ENCODE measurements at places on chromosomes 12 and 14. TPM values are rescaled to one million over a fixed set of nuclear protein-coding genes. Genes with fewer than 3 reads are reported as not detected.
A peak's percentile ranks its signal among the peaks of the same experiment; 100 is the strongest.

DNA sequence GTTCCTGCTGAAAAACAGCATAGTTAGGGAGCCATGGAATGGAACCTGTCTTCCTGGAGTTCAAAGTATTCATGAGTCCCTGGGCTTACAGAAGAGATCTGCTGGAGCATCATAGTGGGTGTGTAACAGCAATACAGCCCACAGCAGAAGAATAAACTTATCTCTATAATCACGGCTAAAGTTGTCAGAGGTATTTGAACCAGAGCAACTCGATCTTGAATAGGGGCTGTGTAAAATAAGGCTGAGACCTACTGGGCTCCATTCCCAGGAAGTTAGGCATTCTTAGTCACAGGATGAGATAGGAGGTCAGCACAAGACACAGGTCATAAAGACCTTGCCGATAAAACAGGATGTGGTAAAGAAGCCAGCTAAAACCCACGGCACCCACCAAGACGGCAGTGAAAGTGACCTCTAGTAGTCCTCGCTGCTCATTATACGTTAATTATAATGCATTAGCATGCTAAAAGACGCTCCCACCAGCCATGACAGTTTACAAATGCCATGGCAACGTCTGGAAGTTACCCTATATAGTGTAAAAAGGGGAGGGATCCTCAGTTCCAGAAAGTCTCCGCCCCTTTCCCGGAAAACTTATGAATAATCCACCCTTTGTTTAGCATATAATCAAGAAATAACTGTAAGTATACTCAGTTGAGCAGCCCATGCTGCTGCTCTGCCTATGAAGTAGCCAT is 223.4 kb downstream of the PCNX1 start:
- no peaks in the 10 kb centered on the region for H3K36me3 ChIP-seq
- H3K27ac ChIP-seq: no peak overlapping the region
- no peaks in the 10 kb centered on the region for H3K27me3 ChIP-seq
- H3K4me1 ChIP-seq: peaks cover 9% of the 10 kb centered on the region
- H3K4me3 ChIP-seq: no peak overlapping the region

The RASSF8 gene
- 0.92 TPM for total RNA-seq

DNA sequence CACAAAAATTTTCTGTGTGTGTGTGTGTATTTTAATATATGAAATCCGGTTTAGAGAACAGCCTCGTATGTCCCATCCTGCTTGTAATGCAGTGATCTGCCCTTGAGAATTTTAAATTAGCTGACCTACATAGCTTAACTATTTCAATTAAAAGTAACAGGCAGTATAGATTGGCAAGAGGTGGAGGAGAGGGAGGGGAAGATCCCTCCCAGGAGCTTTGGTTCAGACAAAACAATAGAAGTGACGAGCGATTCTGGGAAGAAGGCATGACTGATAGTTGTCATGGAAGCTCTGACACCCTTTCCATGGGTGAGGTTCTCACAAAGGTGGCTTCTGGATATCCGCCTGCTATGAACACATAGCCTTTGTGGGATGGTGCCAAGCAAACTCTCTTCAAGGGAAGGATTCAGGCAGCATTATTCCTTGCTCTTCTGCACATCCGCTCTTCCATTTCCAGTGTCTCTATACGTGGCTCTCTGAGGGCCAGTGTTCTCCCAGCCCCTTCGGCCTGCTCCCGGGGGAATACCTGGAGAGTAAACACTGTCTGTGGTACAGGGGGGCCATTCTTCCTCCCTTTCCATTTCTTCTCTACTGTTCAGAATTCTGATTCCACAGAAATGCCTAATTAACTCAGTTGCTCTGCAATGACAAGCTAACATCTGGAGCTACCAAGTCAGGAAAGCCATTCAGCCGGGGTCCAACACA is 182.0 kb downstream of the CACNA1C start:
- H3K27me3 ChIP-seq: peaks cover 4% of the 10 kb centered on the region
- no peaks in the 10 kb centered on the region for H3K36me3 ChIP-seq
- H3K4me3 ChIP-seq: no peak overlapping the region

DNA sequence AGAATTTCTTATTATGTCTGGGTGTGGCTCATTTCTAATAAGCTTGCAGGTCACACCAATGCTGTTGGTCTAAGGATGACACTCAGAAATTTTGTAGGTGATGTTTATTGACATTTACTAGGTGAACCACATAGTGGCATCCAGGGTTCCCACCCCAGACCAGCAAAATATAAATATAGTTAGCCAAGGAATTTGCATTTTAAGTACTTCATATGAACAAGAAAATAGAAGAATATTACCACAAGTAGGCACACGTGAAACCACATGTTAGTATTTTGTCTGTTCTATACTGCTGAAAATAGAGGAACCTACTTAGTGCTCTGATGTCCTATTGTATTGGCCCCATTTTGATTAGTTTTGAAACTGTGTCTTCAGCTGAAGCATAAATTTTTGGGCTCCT is 71.1 kb downstream of the USP15 start:
- H3K27me3 ChIP-seq: no peaks in the 10 kb centered on the region
- peaks cover 9% of the 10 kb centered on the region for H3K4me1 ChIP-seq
- H3K27ac ChIP-seq: no peak overlapping the region

The NPFF gene
- not detected for total RNA-seq

DNA sequence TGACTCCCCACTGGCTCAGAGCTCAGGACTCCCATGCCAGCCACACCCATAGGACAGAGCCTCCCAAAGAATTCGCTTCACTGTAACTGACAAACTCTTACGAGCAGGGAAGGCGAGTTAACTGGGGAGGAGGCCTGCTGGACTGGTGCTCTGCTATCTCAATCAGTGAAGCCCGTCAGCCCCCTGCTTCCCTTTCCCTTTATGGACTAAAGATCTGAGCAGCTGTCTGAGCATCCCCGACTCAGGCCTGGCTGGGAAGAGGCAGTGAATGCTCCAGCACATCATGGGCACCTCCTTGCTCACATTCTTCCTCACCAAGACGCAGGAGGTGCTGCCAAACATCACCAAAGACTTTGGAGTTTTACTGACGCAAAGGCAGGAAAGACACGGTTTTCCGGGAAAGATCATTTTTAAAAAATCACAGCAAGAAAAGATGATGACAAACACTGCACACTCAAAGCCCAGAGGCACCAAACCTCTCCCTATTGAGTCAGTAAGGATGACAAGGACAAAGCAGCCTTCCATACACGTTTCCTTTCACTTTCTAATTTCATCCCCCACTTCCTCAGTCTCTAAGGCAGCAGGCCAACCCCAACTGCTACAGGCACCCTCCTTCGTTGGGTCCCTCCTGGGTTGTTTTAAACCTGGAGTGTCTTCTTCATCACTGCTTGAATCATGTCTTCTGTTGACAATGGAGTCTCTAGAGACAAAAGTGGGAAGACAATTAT is 45.0 kb upstream of the P2RX7 start:
- no peak overlapping the region for H3K4me3 ChIP-seq
- no peaks in the 10 kb centered on the region for H3K36me3 ChIP-seq
- H3K27me3 ChIP-seq: no peaks in the 10 kb centered on the region
- no peak for DNase-seq
- peaks cover 38% of the 10 kb centered on the region for H3K4me1 ChIP-seq

DNA sequence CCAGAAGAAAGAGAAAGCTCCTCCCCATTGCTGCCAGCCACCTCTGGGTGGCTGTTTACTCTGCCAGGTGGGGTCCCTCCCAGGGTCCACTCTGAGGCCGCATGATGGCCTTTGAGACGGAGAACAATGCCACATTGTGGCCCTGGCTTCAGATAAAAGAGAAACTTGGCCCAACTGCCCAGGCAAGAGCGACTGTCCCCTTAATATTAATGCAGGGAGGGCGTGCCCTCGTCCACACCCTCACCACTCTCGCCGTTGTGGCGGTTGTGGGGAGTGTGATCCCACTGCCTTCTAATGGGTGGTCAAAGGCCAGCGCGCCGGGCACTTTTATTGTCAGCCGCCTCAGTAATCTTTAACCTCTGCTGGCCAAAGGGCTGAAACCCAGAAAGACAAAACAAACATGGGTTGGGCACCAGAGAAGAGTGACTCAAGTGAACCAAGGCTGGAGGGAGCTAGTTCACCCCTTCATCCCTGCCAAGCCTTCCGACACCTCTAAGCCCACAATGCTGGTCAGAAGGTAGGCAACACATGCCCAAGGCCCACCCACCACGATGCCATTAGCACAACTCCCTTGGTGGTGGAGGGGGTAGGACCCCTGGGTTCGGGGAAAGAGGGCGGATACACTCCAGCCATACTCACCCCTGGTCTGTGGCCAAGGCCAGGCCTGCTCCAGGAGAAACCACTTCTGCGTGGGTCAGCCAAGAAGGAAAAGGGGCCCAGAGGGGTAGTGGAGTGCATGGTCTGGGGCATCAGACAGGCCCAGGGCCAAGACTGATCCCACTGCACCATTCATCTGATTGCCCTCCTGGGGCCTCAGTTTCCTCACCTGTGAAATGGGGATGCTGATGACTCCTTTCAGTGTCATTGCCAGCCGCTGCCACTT is 44.5 kb upstream of the BCL11B start:
- no peaks in the 10 kb centered on the region for H3K36me3 ChIP-seq
- H3K4me3 ChIP-seq: no peak overlapping the region
- DNase-seq: no peak
- peaks cover 3% of the 10 kb centered on the region for H3K27me3 ChIP-seq

The CLEC12A gene
- total RNA-seq: 0.52 TPM

DNA sequence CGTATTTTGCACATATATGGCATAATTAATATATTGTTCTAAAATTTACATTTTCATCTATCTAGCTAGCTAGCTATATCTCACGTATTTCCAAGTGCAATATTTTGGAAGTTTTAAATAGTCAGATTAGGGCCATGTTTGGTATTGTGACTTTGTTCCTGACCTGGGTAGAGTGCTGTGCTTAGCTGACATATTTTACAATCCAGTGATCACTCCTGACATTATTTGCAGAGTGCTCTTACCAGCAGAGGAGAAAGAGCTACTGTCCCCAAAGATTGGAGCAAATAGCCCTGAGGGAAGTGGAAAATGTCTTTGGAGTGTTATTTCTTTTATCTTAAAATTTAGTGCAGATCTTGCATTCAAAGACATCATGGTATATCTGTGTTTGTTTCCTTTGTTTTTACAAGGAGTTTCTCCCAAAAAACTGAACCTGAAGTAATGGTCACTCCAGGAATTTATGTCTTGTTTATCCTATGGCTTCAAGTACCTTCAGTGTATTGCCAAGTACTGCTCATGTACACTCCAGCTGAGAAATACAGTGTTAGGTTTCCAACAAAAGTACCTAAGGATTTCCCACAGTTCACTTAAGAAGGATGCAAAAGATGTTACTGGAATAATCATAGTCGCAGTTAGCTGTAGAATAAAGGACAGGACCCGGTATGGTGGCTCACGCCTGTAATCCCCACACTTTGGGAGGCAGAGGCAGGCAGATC is 49.4 kb upstream of the PSMA6 start:
- no peaks in the 10 kb centered on the region for H3K27me3 ChIP-seq
- DNase-seq: no peak
- H3K36me3 ChIP-seq: peaks cover 5% of the 10 kb centered on the region
- H3K4me3 ChIP-seq: no peak overlapping the region
- H3K27ac ChIP-seq: no peak overlapping the region
- peaks cover 7% of the 10 kb centered on the region for H3K4me1 ChIP-seq

DNA sequence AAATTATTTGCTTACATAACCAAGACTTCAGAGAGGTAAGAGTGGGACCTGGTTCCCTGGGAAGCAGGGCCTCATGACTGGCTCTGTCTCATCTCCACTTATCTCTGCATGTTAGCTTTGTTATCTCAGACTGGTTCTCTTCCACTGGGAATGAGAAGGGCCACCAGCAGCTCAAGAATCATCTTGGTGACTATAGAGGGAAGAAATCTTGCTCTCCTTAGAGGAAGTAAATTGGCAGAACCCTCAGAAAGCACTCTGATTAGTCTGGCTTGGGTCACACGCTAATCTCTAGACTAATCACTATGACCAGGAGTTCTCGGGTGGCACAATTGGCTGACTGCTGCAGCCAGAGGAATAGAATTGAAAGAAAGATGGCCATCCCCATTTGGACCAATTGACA is 110.8 kb upstream of the KRAS start:
- DNase-seq: no peak
- H3K36me3 ChIP-seq: no peaks in the 10 kb centered on the region
- H3K27ac ChIP-seq: no peak overlapping the region

- H3K27me3 ChIP-seq: no peaks in the 10 kb centered on the region
- H3K36me3 ChIP-seq: no peaks in the 10 kb centered on the region
- no peak overlapping the region for H3K4me3 ChIP-seq
- no peak for DNase-seq
Observed at GRCh38 chr14:87461704-87462103, 531.3 kb downstream of the GALC start.

DNA sequence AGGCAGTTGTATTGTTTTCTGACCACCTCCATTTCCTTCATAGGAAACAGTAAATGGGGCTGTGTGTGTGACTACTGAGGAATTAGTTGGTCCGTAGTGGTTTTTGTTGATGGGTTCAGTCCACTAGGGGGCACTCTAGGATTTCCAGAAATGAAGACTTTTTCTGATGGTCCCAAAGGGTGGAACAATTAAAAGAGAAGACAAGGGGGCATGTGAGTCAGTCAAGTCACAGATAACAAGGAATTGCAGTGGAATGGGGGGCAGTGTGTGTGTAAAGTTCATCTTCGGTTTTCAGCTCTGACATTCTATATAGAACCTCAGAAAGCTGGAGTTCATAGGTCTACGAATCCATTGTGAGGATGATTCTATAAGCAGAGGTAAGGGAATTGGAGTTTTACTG is 186.6 kb upstream of the OR4E1 start:
- H3K4me3 ChIP-seq: peak overlapping the region; percentile 36
- peak; percentile 63 for DNase-seq
- peaks cover 9% of the 10 kb centered on the region for H3K36me3 ChIP-seq
- peaks cover 23% of the 10 kb centered on the region for H3K27me3 ChIP-seq
- peaks cover 7% of the 10 kb centered on the region for H3K4me1 ChIP-seq
- peak overlapping the region; percentile 52 for H3K27ac ChIP-seq

DNA sequence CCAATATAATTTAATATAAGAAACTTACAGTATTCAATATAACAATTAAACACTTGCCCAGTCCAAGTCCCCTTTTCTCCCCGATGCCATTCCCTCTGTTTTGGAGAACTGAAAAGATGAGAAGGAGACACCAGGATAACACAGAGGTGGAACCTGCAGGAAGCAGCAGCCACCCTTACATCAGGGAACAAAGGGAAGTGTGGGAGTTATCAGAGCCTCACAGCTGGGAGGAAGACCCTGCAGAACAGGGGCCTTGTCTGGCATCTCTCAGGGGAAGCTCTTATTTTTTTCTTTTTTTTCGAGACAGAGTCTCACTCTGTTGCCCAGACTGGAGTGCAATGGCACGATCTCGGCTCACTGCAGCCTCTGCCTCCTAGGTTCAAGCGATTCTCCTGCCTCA is 52.6 kb downstream of the CALM1 start:
- H3K36me3 ChIP-seq: no peaks in the 10 kb centered on the region
- no peak for DNase-seq
- H3K27ac ChIP-seq: no peak overlapping the region
- no peaks in the 10 kb centered on the region for H3K27me3 ChIP-seq
- no peak overlapping the region for H3K4me3 ChIP-seq
- peaks cover 12% of the 10 kb centered on the region for H3K4me1 ChIP-seq

The TSPAN9 gene
- not detected for total RNA-seq

The SLC41A2 gene
- total RNA-seq: 2.4 TPM

The IGFBP6 gene
- total RNA-seq: 0.37 TPM
